ENCODE measurements at places on chromosomes 3 and 15.
A peak's percentile ranks its signal among the peaks of the same experiment; 100 is the strongest.

- no peak for DNase-seq
Measured at GRCh38 chr15:26178640-26179220, 315.6 kb upstream of the ATP10A start.

GRCh38 chr3:172919297-172919683, 168.8 kb downstream of the ECT2 start:
- no peak for DNase-seq

DNA sequence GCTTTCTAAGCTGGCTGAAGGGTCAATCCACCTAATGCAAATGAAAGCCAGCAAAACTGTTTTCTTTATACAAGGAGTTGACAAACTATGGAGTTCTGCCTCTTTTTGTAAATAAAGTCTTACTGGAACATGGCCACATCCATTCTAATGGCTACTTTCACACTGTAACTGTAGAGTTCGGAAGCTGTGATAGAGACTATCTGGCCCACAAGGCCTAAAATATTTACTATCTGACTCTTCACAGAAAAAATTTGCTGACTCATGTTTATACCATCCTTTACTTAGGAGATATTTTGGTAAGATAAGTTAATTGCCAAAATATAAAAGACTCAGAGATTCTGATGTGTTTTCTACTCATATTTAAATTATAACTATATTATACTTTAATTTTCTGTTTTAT, 93.7 kb upstream of the GK5 start:
- DNase-seq = no peak

DNA sequence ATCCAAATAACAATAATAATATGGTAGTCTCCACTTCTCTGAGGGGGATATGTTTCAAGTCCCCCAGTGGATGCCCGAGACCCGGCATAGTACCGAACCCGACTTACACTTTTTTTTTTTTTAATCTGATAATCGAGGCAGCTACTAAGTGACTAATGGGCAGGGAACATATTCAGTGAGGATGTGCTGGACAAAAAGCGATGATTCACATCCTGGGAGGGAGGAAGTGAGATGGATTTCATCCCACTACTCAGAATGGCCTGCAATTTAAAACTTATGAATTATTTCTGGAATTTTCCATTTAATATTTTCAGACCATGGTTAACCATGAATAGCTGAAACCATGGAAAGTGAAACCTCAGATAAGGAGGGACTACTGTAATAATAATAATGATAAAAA, 49.5 kb upstream of the SELENOK start:
- DNase-seq = no peak

- DNase-seq = no peak
Measured at GRCh38 chr3:122786066-122786465, 7.6 kb downstream of the HSPBAP1 start.

DNA sequence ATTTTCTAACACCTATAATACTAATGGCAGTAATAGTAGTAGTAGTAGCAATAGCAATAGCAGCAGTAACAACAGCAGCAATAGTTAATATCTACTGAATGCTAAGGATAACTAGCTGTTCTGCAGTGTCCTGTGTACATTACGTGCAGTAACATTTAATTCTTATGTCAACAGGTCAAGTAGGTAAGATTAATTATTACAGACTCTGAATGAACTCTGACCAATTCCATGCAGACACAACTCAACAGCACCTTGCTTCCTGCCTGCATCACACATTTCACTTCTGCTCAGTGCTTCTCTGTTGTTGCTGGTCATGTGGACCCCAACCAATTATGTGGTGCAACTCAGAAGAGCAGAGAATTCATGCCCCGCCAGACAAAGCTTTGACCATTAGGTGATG, 39.9 kb upstream of the ARHGEF26 start:
- DNase-seq = no peak

GRCh38 chr3:115549071-115549470, 74.2 kb upstream of the GAP43 start:
- DNase-seq = no peak

GRCh38 chr15:51307811-51308210, 30.6 kb downstream of the CYP19A1 start:
- DNase-seq = no peak

GRCh38 chr3:188111002-188111584, 42.9 kb upstream of the LPP start:
- no peak for DNase-seq

DNA sequence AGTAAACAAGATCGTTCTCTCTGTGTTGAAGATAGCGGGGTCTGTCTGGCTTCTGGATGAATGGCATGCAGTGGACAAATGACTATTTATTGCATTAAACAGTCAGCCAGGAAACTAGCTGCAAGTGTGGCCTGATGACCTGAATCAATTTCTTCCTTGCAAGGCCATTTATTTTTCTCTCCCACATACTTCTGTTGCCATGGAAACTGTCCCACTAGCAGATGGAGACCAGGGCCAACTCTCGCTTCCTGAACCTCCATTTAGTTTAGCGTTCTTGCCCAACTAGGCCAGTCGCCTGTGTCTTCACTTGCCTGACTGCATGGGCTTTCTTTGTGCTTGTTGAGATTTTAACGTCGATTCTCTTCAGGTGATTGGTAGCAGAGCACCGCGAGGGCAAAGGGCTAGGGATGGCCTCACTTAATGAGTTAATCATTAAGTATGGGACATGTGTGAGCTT, 27.6 kb downstream of the LMCD1 start:
- DNase-seq = no peak

DNA sequence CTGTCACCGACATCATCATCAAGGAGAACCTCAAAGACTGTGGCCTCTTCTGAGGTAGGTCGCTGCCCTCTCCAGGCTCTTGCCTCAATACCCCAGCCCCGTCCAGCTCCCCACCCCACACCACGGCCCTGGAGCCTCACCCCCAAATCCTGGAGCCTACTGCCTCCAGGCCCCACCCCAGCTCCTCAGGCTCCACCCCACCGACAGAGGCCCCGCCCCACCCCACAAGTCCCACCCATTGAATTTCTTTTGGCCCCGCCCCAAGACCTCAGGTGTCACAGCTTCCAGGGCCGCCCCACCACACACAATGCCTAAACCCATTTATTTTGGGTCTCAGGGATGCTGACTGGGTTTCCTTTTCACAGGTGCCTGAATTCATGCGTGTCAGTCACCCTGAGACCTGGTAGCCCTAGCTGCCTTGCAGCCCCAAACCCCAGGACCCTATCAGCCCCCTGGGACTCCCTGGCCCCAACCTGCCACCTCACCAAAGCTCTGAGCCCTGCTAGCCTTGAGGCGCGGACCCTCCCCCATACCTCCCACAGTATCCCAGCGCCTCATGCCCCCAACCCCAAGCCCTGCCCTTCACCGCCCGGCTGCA, 3.6 kb downstream of the GNAT1 start:
- DNase-seq = no peak

- DNase-seq = no peak
Measured at GRCh38 chr3:134198414-134198813, 52.2 kb downstream of the RYK start.

DNA sequence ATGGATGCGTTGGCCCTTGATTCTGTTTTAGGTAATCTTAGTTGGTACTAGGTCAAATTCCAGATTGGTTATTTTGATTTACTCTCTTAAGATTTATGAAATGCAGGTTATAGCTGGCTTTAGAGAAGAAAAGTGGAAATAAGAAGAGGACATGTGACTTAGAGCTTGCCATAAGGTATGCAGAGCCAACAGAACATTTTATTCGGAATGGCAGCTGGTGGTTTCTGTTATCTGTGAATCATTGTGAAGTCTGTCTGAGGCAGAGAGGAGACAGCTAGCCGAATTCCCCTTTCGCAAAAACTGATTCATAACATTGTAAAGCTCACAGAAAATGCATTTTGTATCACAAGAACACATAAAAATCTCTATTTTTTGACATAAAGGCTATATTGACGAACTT, 82.1 kb downstream of the FILIP1L start:
- no peak for DNase-seq

GRCh38 chr3:189419038-189419437, 212.2 kb upstream of the TP63 start:
- DNase-seq = no peak

DNA sequence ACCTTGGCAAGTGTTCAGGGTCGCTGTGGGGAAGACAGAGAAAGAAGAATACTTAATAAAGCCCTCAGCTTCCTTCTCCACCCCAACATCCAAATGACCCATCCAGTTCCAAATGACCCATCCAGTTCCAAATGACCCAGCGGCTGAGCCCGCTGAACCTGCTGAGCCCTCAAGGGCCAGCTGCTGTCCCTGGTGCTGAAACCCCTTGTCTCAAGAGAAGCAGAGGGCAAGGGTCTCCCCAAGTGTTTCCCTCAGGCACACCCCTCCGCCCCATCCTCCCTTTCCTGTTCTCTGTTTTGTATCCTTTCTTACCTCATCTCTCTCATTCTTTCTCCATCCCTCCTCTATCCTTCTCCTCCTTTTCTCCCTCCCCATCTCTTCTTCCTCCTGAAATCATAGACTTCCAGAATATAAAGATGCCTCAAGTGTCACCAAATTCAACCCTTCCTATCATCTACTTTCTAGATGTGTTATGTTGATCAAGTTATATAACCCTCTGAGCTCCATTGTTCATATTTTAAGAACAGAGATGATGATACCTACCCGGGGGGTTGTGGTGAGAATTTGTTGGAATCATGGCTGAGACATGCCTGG, 29.0 kb downstream of the CCDC33 start:
- DNase-seq = no peak

- DNase-seq = peak; percentile 59
Measured at GRCh38 chr15:68055224-68055705, 1.1 kb downstream of the PIAS1 start.

DNA sequence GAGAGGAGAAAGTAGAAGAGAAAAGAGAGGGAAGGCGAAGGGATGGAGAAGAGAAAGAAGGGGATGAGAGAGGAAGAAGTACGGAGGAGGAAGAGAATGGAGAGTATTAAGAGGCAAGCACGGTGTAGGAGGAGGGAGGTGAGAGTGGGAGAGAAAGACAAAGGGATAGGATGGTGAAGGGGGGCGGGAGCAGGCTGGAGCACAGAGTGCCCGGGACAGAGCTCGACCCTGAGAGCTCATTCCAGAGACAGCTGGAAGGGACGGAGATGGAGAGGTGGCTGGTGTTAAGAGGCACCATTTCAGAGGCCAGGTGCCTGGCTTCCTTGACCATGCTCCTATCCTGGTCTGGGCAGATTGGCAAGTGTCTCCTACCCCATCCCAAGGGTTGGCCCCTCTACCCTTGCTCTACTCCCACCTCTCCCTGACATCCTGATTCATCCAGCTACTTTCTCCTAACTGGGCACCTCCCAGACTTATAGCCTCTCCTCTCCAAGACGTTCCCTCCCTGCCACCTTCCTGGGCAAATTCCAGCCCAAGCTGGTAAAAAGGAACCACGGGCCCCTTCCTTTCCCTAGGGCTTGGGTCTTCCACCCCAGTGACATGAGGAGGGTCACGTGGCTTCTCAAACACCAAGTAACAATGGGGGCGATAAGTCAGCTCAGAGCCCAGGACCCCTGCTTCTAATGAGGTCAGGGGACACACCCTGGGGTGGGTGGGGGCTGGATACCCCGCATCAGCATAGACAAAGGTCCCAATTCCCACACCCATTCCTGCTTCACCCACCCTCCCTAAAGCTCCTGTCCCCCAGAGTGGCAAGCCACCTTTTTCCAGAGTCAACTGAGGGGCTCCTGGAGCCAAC, 1.1 kb downstream of the CLCN2 start:
- no peak for DNase-seq

DNA sequence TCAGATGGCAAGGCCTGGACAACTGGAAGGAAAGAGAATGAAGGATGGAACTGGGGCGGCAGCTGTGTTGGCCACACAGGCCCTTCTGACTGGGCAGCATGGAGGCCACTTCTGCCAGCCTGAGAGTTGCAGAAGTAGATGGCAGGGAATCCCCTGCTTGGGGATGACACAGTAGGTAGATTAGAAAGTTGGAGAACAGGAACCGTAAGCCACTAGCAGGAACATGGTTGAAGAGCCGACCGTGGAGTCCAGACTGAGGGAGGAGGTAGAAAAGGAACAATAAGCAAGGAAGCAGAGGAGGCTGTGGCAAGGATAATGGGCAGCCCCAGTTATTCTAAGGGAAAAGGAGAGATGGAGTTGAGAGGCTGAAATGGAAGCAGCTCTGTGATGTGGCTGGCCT, 26.4 kb upstream of the ZNF774 start:
- DNase-seq = no peak

GRCh38 chr3:183824761-183825455, 469 bp downstream of the MAP6D1 start:
- DNase-seq = no peak

GRCh38 chr3:25910997-25911396, 121.1 kb downstream of the OXSM start:
- DNase-seq = no peak

- DNase-seq = no peak
Measured at GRCh38 chr3:57983734-57984518, 24.3 kb upstream of the FLNB start.

GRCh38 chr3:127427156-127427555, 139.3 kb upstream of the PRR20G start:
- DNase-seq = no peak

DNA sequence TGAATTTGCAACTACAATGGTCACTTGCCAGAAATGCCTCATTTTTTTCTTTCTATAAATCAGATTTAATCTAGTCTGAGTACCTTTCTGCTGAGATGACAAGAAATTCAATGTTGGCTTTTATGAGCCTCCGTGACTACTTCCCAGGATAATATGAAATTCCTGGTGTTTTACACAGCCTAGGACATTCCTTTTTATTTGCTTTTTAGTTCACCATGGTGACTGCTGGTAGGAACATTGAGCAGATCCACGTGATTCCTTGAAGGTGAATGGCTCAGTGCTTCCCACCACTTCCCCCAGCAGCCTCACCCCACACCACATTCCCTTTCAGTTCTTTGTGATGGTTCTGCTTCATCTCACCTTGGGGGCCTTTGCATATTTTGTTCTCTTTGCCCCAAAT, 4.3 kb upstream of the NPTN start:
- DNase-seq = no peak

DNA sequence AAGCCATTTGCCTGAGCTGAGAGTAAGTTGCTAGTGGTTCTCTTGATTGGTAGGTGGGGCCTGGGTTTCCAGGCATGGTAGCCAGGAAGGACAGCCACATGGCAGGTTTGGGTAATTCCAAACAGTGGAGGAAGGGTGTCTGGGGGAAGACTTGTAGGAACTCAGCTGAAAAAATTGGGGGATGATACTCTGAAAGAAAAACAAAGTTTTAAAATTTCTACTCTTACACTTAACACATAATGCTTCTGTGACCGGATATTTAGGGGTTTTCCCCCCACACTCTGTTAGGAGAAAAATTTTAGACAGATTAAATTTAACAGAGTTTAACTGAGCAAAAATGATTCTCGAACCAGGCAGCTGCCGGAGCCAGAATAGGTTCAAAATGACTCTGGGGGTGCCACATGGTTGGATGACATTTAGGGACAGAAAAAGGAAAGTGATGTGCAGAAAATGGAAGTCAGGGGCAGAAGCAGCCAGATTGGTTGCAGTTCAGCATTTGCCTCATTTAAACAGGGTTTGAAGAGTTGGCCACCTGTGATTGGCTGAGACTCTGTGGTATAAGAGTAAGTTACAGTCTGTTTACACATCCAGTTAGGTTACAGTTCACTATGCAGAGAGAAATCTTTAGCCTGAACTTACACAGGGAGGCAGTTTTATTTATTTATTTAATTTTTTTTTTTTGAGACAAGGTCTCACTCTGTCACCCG, 8.1 kb downstream of the B2M start:
- DNase-seq = no peak

All from NK-92 treated with Interleukin-12 subunit alpha and Interleukin-12 subunit beta, amount 100 ng/mL, for 24 hours (cell line).